ENCODE measurements at places on chromosomes 4 and X.

DNA sequence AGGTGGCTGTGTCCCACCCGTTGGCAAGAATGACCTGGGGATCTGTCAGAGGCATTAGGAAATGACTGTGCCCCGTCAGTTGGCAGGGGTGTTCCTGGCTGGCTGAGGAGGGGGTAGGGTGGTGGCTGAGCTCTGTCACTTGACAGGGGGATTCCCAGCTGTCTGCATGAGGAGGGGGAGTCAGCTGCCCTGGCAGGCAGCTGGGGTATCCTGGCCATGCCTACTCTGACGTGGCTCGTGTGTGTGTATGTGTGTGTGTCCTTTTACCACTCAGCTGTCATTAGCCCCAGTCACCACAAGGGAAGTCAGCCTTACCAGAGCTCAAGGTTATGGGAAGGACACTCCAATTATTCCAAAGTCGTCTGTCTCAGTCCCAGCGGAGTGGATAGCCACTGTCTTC is 93.2 kb downstream of the EFNB1 start:
- no peaks in the 10 kb centered on the region for H3K4me1 ChIP-seq
- no peaks in the 10 kb centered on the region for H3K27me3 ChIP-seq
- DNase-seq = no peak
- H3K27ac ChIP-seq = no peak overlapping the region
- no peaks in the 10 kb centered on the region for H3K36me3 ChIP-seq

DNA sequence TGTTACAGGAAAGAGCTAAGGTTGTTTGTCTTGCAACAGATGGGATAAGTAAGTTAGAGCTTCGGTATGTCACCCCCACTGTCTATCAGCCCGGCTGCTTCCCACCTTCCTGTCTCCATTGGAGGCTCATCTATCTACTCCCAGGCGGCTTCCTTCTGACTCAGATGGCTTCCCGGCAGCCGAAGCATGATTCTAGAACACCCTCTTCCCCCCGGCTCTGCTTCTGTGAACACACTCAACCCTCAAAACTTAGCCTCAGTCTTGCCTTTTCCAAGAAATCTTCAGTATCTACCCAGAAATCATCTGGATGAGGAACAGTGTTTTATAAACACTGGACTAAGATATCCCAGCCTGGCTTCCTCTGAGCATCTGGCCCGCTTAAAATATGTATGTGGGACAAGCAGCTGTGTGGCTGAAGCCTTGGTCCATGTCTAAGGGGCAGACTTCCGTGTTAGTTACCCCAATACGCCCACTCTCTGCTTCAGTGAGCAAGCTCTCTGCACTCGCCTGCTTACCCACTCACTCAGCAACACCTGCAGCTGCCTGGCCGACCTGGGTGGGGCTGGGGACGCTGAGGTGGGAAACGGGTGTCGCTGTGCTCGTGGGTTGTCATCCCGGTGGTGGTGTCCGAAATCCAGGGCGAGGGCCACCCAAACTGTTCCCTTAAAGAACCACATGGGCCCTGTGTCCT is 12.0 kb upstream of the SLC2A9 start:
- H3K4me1 ChIP-seq = no peaks in the 10 kb centered on the region
- H3K27me3 ChIP-seq = no peaks in the 10 kb centered on the region
- no peak for DNase-seq
- H3K27ac ChIP-seq = peak overlapping the region; percentile 12

GRCh38 chr4:52838729-52839586 is 23.2 kb upstream of the RASL11B start:
- H3K27me3 ChIP-seq = no peaks in the 10 kb centered on the region
- no peak overlapping the region for H3K4me3 ChIP-seq
- H3K27ac ChIP-seq = no peak overlapping the region
- DNase-seq = no peak

DNA sequence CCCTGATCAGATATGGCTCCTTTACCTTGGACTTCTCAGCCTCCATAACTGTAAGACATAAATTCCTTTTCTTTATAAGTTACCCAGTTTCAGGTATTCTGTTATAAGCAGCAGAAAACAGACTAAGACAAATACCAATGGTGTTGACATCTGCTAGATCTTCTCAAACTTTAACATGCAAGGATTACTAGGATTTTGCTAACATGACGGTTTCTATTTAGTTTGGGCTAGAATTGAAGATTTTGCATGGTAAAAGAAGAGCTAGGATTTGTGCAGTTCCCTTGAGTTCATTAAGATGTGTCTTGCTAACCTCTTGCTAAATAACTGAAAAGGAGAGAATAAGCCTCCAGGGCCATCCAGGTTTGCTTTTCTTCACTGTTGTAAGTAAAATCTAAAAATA is 5.3 kb upstream of the COPS4 start:
- H3K27me3 ChIP-seq = no peaks in the 10 kb centered on the region
- no peak for DNase-seq
- H3K27ac ChIP-seq = no peak overlapping the region

DNA sequence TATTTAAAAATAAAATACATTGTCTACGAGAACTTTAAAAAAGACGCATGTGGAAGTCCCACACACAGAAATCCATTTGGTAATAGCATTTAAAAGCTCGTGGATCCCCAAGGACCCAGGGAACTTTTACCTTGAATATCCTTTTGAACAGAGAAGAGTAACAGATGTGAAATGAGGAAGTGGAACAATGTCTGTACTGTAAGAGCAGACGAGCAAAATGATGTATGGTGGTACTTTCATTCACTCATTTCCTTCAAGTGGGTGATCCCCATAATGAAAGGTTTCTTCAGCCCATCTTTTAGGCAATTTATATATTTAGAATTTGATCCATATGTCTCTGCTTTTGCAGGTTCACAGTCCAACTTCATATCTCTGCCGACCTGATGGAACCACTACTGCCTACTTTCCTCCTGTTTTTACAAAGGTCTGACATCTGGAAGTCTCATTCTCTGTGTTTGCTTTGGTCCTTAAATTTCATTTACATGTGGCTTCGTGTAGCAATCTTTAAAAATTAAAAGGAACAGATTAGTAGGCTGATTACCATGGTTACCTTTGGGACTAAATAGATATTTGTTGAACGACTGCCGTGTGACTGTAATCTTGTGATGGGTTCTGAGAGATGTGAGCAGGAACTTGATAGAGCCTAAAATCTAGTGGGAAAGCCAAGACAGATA is 188.4 kb downstream of the PALLD start:
- no peak overlapping the region for H3K4me3 ChIP-seq
- peaks cover 6% of the 10 kb centered on the region for H3K4me1 ChIP-seq

DNA sequence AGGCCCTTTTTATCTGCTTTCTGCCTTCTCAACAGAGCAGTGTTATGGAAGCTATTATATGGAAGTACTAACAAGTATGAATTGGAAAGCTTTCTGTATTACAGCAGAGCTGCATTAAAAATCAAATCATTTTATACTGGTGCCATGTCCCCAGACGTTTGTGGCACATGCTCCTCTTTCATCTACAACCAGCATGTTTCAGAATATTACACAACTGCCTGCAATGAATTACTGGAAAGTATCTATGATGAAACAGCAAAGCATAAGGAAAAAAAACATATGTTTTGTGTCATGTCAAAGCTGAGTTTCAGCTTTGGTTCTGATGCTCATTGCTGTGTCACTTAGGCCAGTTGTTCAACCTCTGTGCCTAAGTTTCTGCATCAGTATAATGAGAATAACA is 576.8 kb downstream of the GBA3 start:
- no peak for DNase-seq
- H3K4me3 ChIP-seq = no peak overlapping the region
- H3K36me3 ChIP-seq = no peaks in the 10 kb centered on the region

DNA sequence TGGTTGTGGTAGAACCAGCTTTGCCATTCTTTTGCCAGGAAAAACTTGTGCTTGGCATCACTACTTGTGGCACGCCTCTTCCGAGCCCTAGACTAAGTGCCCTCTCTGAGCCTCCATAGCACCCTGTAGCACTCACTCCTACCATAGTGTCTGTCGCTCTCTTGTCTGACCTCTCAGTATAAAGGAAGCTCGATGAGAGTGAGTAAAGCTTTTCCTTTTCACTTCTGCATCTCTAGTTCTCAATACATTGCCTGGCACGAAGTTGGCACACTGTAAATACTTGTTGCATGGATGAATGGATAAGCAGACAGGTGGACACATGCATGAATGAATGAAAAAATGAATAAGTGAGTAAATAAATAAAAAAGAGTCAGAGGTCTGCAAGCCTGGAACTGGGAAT is 48.3 kb downstream of the TLR10 start:
- DNase-seq = no peak
- H3K4me3 ChIP-seq = no peak overlapping the region
- no peaks in the 10 kb centered on the region for H3K36me3 ChIP-seq
- H3K27ac ChIP-seq = no peak overlapping the region
- H3K27me3 ChIP-seq = no peaks in the 10 kb centered on the region

- no peaks in the 10 kb centered on the region for H3K36me3 ChIP-seq
- DNase-seq = no peak
- no peak overlapping the region for H3K4me3 ChIP-seq
- H3K4me1 ChIP-seq = no peaks in the 10 kb centered on the region
Observed at GRCh38 chrX:102546828-102547493, 30.4 kb upstream of the TMSB15A start.

- H3K27ac ChIP-seq = peak overlapping the region; percentile 72
- no peaks in the 10 kb centered on the region for H3K4me1 ChIP-seq
- no peak for DNase-seq
- H3K27me3 ChIP-seq = no peaks in the 10 kb centered on the region
Observed at GRCh38 chr4:128558896-128559679, 250.4 kb upstream of the JADE1 start.

GRCh38 chrX:154019633-154020528 is at the start of gene IRAK1:
TSS of gene IRAK1 (minus strand) at chrX:154019902. CDS start at chrX:154019812, 90 bp downstream.
- H3K4me3 ChIP-seq = peak within 1 kb of the TSS; percentile 84
- H3K27ac ChIP-seq = peak within 1 kb of the TSS; percentile 81
- no peaks in the 10 kb centered on the region for H3K27me3 ChIP-seq
- no peaks in the 10 kb centered on the region for H3K4me1 ChIP-seq

Measured in ascending aorta (tissue), 2 donors.